ENCODE measurements at places on chromosomes 1 and 21.

GRCh38 chr1:68633141-68633919 is 136.4 kb upstream of the DEPDC1 start:
- DNase-seq = no peak

GRCh38 chr1:84946631-84947030 is 50.3 kb downstream of the MCOLN2 start:
- DNase-seq = no peak

- no peak for DNase-seq
These were observed 100.6 kb downstream of the ROR1 start for GRCh38 chr1:63874278-63874880.

DNA sequence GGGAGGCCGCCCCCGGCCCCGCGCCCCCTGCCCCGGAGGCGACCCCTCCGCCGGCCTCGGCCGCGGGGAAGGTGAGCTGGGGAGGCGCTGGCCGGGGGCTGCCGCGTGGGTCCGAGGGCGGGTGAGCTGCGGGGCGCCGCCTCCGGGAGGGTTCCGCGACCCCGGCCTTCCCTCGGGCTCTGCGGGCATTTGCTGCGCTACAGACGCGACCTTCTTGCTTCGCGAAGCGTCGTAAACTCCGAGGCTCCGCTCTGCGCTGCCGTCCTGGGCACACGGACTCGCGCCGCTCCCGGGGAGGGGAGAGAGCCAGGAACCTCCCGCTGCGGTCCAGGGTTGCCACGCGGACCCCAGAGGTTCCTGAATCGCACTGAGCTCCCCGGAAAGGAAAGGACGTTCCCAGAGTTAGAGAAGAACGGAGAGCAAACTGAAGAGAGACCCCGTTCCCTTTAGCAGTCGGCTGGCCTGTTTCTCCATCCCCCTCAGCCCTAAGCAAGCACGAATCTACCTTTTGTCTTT is 345 bp downstream of the SLX9 start:
- DNase-seq = no peak

- DNase-seq = no peak
These were observed 12.9 kb upstream of the ACTN2 start for GRCh38 chr1:236673289-236673919.

DNA sequence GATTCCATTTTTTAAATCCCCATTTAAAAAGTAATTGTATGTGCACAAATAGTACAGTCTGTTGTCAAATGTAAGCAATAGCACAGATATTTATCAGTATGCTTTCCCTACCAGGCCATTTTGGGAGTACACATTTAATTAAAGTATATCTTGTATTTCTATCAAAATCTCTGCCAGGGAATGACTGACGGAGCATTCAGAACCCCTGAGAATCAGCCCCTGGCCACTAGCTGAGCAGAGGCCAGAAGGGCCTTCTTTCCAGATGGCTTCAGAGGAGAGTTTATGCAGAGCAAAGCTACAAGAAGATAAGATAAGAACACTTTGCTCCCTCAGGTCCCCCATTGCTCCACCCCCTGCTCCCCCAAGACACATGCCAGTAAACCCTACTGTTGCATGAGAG is 99.9 kb upstream of the PROX1 start:
- DNase-seq = no peak

DNA sequence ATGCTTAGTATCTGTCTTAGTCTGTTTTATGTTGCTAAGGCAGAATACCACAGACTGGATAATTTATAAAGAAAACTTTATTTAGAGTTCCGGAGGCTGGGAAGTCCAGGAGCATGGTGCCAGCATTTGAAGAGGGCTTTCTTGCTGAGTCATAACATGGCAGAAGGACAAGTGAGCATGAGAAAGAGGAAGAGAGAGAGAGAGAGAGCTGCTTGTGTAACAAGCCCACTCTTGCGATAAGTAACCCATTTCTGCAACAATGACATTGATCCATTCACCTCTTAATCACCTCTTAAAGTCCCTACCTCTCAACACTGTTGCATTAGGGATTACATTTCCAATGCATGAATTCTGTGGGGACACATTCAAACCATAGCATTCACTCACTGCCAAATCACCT is 11.7 kb upstream of the MYOCOS start:
- no peak for DNase-seq

GRCh38 chr21:16004086-16004485 is 274.3 kb downstream of the USP25 start:
- no peak for DNase-seq

- no peak for DNase-seq
These were observed 167.0 kb downstream of the TSEN15 start for GRCh38 chr1:184218458-184219075.

- DNase-seq = no peak
These were observed 44.9 kb downstream of the COL18A1 start for GRCh38 chr21:45449658-45450422.

DNA sequence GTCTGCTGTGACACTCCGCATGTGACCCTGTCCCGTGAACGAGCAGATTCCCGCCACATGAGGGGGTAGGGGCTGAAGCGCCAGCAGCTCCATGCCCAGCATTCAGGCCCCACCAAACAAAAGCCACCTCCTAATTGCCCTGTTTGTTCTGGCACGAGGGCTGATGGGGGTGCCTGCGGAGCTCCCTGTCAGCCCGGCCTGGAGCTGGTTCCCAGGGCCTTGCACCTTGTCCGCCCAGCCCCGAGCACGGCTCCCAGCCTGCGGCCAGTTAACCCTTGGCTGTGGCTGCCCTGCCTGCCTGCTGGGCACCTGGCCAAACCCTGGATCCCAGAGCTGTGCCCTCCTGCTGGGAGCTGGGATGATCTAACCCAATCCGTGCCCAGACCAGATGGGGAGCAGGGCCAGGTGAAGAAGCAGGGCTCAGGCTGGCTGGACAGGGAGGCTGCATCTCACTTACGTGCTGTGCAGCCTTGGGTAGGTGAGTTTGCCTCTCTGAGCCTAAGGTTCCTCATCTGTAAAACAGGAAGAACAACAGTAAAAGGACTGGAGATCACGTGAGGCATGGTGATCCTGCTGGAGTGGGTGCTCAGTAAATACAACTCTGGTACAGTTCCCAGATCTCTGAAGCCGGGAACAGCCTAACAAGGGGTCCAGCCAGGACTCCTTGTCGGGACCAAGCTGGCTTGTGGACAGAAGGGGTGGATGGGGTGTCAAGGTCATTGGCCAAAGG is 110.9 kb upstream of the IFFO2 start:
- DNase-seq = no peak

All from stimulated activated CD4-positive, alpha-beta T cell treated with anti-CD3 and anti-CD28 coated beads, Interleukin-15, amount 100 ng/mL, for 48 hours (primary cell).